ENCODE measurements at places on chromosomes 5 and 9.
A peak's percentile ranks its signal among the peaks of the same experiment; 100 is the strongest.

- peak; percentile 6 for DNase-seq
Measured at GRCh38 chr9:7910426-7911020, 110.9 kb upstream of the DMAC1 start.

DNA sequence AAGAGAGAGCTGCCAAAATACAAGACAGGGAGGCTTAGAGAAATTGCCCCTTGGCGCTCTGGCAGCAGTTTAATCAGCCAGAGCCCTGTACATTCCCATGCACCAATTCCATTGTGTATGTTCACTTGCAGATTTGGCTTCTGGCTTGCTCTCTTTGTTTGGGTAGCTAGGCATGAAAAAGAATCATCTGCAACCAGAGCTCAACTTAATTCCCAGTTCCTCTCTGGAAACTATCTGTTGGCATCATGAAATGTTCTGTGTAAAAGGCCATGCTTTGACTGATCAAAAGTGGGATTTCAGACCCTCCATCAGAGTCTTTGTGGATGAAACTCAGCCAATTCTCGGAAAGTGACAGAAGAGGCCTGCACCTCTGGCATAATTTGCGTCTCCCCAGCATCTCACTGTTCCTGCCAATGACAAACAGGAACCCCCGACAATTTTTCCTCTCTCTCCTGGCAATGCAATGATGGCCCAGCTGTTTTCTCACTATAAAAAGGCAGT is 53.8 kb upstream of the RAD23B start:
- DNase-seq = no peak

- DNase-seq = peak; percentile 69
Measured at GRCh38 chr9:100505564-100506159, 32.7 kb downstream of the TMEFF1 start.

GRCh38 chr5:97891971-97892370 is 708.9 kb upstream of the RIOK2 start:
- no peak for DNase-seq

GRCh38 chr5:116572350-116573278 is 2.0 kb downstream of the SEMA6A start:
- DNase-seq = no peak

GRCh38 chr5:160452036-160452435 is 30.4 kb downstream of the PTTG1 start:
- DNase-seq = no peak

GRCh38 chr9:35285731-35286130 is 123.9 kb downstream of the UNC13B start:
- DNase-seq = no peak

- no peak for DNase-seq
Measured at GRCh38 chr5:123245689-123246088, 156.6 kb downstream of the PRDM6 start.

DNA sequence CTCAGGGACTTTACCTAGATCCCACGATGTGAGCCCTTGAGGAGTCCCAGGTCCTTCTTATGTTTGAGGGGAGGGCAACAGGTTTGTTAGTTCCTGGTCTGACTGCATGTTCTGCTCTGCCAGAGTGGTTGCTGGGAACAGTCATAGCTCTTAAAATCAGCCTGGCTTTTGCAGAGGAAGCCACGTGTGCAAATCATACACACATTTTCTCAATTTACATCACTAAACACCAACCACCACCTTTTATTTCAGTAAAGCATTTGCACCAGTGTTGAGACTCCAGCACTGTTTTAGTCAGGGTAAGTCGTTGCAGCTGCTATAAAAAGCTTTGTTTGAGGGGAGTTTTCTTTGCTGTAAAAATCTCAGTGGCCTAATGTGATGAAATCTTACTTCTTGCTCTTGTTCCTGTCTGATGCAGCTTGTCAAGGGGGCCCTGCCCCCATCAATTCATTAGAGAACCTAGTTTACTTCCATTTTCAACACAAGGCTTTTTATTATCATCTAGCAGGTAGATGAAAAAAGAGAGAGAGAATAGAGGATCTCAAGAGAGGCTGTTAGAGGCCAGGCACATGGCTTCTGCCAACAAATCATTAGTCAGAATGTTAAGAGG is 70.3 kb upstream of the VCAN start:
- no peak for DNase-seq

DNA sequence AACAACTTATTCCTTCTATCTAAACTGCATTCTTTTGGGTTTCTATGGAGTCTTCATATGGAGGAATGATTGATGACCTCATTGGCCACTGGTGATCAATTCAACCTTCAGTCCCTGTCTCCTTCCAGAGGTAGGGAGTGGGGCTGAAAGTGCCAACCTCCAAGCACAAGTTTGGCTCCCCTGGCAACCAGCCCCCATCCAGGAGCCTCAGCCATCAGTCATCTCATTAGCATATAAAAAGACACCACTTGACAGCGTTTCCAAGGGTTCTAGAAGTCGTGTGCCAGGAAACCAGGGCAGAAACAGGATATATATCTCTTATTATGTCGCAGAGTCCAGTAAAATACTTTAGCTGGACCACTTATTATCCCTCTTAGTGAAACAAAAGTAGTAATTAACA is 9.8 kb downstream of the SLC31A2 start:
- no peak for DNase-seq

DNA sequence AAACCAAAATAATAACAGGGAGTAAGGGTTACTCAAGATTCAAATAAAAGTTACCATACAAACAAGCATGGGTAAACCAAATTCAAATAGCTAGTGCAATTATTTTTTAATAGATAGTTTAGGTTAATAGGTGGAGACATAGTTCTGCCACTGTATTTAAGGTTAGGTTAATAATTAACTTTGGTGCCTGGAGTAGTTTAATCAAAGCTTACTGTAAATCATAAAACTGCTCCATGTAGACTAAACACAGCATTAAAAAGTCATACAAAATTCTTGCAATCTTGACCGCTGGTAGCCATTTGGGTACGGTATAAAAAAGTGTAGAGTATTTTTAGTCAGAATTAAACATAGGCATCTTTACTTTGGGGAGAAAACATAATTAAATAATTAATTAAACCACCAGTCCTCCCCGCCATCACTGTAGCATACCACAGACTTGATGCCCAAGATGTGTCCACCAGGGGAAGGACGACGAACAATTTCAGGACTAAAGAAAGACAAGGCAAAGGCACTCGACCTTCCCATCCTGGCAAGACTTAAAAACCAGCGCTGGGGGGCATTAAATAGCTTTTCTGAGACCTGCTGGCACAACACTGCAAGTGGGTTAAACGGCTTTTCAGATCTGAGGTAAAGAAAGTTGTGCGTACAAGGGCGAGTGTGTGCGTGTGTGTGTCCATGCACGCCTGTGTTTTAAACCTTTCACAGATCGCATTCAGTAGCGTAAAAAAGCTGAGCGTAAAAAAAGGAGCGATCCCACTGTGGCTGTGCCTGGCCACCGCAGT is 2.9 kb downstream of the SEMA6A start:
- no peak for DNase-seq

GRCh38 chr9:15553528-15553898 is 670 bp downstream of the CCDC171 start:
- no peak for DNase-seq

Measured in COLO829 (cell line).